ENCODE measurements at places on chromosomes 5 and 9.

DNA sequence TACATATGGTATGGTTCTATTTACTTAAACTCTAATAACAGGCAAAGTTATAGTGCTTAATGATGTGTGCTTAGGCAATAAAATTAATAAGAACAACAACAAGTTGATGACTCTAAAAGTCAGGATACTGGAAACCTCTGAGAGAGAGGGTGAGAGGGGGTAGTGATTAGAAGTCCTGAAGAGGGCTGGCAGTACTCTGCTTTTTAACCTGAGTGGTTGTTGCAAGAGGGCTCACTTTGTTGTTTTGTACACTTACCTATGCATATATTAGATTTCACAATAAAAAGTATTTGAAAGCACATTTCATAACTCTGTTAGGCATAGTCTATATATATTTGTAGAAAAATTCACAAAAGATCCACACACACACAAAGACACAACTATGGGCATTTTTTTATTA is 21.4 kb upstream of the ELL2 start:
- DNase-seq: no peak

DNA sequence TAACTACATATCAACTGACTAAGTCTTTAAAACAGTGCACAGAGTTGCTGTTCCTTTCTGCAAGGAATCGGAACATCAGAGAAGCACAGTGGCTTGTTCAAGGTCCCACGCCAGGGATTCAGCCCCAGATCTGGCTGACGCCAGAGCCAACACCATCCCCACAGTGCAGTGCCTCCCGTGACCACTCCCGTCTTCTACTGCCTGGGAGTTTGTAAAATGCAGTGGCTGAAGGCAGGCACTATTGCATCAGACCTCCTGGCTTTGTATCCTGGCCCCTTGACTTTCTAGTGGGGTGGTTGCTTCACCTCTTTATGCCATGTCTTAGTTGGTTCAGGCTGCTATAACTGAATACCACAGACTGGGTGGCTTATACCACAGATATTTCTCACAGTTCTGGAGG is 131.0 kb downstream of the NSG2 start:
- no peak for DNase-seq

DNA sequence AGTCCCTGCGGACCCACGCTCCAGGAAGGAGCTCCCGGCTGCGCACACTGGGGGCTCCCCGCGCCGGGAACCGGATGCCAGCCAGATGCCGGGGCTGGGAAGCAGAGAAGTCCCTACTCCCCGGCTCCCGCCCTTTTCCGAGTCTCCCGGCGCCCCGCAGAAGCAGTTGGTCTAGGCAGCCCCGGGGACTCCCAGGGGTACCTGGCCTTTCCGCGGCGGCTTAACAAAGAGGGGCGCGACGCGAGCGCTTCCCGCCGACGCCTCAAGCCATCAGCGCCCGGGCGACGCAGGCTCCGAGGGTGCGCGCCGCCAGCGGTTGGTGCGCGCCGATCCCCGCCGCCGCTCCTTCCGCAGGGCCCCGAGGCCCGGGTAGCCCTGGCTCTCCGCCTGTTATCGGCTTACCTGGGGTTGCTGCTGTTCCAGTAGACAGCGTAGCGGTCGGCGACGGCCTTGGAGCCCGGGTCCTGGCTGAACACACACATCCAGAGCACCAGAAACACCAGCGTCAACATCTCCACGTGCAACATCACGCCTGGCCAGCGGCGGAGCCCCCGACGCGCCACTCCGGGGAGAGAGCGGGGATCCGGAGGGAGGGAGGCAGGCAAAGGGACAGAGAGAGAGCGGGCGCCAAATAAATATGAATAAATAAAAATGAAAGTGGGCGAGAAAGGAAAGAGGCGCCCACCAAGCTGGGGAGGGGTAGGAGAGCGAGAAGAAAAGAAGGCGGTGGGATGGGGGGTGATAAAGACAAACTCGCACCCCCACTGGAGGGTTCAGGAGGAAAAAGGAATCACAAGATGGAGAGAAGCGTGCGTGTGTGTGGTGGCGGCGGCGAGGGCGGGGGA is 428 bp downstream of the EFNA5 start:
- DNase-seq: no peak

- no peak for DNase-seq
Observed at GRCh38 chr5:90830058-90830457, 271.5 kb downstream of the ADGRV1 start.

DNA sequence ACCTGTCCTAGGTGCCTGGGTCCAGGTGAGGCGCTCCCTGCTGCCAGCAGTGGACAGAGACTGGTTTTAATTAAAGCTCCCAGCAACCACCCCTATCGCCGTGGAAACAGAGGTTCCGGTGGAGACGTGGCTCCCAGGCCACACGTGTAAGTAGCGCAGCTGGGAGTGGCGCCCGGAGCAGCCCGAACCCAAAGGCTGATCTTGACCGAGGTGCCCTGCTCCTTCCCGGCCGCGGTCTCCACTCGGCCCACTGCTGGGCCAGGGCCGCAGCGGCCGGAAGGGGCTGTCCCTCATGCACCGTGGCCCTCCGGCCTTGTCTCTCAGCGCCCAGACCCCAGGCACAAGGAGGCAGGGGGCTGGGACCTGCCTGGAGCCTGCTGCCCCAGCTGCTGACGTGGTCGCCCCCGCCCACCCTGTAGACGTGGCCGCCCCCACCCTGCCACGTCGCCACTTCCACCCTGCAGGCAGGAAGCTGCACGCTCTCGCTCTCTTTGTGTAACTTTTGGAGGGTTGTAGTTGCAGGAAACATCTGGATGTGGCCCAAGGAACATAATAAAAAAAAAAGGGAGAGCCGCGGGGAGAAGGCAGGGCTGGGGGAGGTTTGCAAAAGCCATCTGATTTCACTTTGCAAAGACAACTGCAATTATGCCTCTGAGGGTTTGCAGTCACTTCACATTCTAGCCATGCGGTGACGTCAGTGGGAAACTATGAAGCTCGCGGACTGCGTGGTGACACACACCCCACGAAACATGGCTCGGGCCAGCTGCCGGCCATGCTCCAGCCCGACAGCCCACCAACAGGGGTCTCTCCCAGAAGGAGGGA is 129.9 kb downstream of the RXRA start:
- peak; percentile 40 for DNase-seq

- DNase-seq: no peak
Observed at GRCh38 chr5:176560364-176560763, 11.2 kb downstream of the CDHR2 start.

GRCh38 chr5:96336351-96336985 is 96.6 kb downstream of the PCSK1 start:
- DNase-seq: peak; percentile 87

DNA sequence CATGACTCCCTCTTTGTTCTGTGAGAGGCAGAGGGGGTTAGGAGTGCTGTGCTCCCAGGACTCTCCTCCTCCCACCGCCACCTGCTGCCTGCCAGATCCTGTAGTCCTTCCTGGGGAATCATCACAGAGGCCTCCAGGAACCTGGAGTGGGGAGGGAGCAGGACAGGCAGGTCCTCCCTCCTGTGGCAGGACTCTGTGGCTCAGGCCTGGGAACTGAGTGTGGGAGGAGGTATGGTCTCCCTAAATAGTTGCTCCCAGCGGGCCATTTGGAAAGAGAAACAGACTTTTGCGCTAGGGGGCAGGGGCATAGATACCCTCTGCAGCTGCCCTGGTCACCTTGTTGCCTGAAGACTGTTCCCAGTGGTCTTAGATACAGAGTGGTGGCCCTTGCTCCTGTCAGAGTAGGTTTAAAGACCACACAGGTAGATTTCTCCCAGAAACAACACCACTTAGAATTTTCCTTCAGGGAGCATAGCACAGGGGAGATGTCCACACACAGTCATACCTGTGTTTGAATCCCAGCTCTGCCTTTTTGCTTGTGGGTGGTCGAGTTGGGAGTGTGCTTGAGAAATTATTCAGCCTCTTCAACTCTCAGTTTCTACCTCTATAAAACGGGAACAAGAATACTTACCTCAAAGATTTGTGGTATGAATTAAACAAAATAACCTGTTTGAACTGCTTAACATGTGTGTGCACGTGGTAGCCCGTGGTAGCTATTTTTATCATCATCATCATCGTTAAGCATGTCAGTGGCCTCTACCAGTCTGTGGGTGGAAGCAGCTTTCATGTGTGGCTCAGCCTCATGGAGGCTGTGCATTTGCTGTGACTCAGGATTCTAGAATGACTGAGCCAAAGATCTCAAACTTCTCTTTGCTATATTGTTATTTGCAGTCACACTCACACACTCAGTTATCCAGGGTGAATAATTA is 55.8 kb downstream of the SLC22A5 start:
- peak; percentile 90 for DNase-seq

DNA sequence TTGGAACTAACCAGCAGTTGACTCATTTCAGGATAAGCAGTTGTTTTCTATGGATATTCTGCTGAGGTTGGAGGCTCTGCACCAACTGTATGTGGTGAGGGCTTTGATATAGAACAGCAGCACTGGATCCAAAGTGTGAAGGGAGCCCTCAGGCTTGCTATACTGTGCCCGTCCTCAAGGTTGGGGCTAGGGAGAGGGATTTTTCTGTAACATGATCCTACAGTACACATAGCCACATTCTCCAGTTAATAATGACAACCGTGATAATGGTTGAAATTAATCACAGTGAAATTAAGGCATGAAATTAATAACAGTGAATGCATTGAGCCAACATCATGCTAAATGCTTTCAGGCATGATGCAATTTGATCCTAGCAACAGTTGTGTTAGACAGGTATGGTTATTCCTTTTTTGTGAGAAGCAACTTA is 36.7 kb downstream of the ARHGAP26 start:
- no peak for DNase-seq

- no peak for DNase-seq
Observed at GRCh38 chr9:35110327-35110761, 5.3 kb downstream of the ATOSB start.

- DNase-seq: no peak
Observed at GRCh38 chr9:107460153-107461023, 29.2 kb downstream of the KLF4 start.

- DNase-seq: peak; percentile 72
Observed at GRCh38 chr5:14415024-14415697, 166.4 kb upstream of the OTULINL start.

DNA sequence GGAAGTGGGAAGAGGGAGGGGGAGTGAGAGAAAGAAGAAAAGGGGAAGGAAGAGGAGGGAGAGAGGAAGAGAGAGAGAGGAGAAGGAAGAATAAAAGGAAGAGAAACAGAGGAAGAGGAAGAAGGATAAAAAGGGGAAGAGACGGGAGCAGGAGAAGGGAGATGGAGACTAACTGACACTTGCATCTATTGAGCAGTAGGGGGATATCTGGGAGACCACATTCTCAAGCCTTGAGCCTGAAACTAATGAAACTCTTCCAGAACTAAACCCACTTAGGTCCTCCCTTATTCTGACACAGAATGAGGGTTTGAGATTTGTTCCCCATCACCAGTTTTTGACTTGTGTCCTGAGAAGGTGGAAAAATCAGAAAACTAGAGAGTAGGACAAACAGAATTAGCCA is 533.3 kb downstream of the CDH12 start:
- DNase-seq: no peak

GRCh38 chr5:88713818-88714217 is 169.2 kb downstream of the MEF2C start:
- no peak for DNase-seq

DNA sequence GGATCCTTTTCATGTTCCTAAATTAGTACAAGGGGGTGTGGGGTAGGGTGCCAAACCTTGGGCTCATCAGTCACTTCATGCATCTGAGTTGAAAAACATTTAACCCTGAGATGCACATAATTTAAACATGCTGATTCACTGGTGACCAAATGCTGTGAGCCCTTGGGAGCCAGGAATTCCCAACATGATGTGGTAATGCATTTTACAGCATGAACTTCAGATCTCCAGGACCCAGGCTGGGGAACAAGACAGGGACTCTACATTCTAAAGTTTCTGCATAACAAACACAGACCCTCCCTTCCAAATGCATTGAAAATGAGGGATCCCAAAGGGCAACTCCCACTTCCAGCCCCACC is 322.2 kb downstream of the NDUFS4 start:
- DNase-seq: no peak

DNA sequence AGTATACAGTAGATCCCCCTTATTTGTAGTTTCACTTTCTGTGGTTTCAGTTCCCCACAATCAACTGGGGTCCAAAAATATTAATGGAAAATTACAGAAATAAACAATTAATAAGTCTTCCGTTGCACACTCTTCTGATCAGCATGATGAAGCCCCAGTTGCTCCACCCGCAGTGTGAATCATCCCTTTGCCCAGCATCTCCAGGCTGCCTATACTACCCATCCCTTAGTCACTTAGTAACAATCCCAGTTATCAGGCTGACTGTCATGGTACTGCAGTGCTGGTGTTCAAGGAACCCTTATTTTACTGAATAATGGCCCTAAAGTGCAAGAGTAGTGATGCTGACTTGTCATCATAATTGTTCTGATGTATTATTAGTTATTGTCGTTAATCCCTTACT is 28.9 kb downstream of the SHC3 start:
- no peak for DNase-seq

- DNase-seq: no peak
Observed at GRCh38 chr5:43634621-43635020, 31.6 kb downstream of the NNT start.

DNA sequence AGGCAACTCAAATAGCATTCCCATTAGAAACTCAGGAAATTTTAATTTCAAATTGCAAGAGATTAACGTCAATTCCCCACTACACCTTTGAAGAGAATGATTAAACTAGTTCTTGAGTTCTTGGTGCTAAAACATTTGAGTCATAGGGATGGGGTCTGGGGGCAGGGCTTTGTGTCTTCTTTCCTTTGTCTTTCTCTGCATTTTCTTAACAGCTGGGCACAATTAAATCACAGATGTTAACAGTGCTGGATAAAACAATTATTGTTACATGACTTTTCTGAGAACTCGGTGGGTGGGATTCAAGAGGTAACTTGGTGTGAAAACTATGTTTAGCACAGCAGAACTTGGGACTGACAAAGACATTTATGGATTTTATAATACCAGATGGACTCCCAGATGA is 351.9 kb upstream of the TNC start:
- DNase-seq: no peak

DNA sequence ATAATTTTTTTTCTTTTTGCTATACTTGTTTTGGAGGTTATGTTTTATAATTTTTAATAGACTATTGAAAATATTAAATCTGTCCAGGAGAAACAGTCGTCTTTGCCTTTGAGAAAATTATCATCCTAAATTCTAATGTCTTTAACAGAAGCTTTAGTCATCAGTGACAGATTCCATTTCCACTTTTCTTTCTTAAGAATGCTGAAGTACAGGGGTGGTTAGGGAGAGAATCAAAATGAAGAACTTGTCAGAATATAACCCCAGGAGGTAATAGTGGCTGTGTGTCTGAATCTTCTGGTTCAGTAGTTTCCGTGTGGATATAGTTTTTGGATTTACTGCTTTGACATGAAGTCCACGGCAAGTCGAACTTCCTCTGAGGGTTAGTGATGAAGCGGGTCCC is 111.8 kb downstream of the DAPK1 start:
- no peak for DNase-seq

GRCh38 chr5:178996156-178996555 is 1.0 kb upstream of the GRM6 start:
- no peak for DNase-seq

DNA sequence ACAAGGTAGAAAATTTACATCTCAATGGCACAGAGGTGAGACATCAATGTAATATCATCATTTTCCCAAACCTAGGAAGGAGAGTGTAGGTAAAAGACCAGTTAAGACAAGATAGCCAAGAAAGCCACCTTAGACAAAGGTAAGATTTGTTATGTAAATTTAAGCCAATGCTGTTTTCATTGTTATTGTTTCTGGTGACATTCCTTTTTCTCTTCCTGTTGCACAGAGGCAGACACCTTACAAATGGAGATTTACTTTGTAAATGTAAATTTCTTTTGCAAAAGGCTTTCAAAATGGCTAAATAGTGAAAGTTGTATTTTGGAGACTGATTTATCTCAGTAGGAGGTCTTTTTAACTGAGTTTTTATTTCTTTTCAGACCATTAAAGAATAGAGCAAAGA is 159.1 kb downstream of the YIPF5 start:
- DNase-seq: no peak

GRCh38 chr5:69213513-69214215 is 21.0 kb upstream of the CDK7 start:
- DNase-seq: no peak
